ENCODE measurements at places on chromosomes 11 and 22. TPM values are rescaled to one million over a fixed set of nuclear protein-coding genes. Genes with fewer than 3 reads are reported as not detected.

- DNase-seq, result no peak
These were observed 73.5 kb upstream of the PPARA start for GRCh38 chr22:46076651-46077339.

- DNase-seq, result no peak
These were observed 88.1 kb downstream of the CCDC34 start for GRCh38 chr11:27274854-27275395.

DNA sequence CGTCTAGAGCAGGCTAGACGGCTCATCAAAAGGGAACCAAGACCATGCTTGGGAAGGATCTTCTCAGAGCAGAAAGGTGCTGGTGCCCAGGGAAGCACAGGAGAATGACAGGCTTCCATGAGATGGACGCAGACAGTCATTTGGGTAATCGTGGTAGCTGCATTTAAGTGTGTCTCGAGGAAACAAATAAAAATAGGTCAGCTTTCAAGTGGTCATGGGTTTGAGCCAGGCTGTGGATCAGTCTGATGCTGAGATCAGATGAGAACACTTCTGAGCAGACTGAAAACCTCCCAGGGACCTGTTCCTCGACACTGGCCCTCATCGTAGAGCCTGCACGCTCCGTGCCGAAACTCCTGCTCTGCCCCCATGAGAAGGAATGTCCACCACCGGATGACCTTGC lies 4.7 kb downstream of the CARS1 start:
- no peak for DNase-seq

- DNase-seq, result no peak
These were observed 12.5 kb downstream of the MUC6 start for GRCh38 chr11:1023811-1024596.

GRCh38 chr11:133814588-133815100 lies 30.7 kb downstream of the SPATA19 start:
- DNase-seq, result no peak

The TMEM132A gene
- 109 TPM for polyA plus RNA-seq

The FAM118A gene
- polyA plus RNA-seq, result 51.3 TPM
